Left renal cortex interstitium (tissue), 4 donors: ENCODE measurements at places on chromosomes 6 and 20. TPM values are rescaled to one million over a fixed set of nuclear protein-coding genes. Genes with fewer than 3 reads are reported as not detected.

DNA sequence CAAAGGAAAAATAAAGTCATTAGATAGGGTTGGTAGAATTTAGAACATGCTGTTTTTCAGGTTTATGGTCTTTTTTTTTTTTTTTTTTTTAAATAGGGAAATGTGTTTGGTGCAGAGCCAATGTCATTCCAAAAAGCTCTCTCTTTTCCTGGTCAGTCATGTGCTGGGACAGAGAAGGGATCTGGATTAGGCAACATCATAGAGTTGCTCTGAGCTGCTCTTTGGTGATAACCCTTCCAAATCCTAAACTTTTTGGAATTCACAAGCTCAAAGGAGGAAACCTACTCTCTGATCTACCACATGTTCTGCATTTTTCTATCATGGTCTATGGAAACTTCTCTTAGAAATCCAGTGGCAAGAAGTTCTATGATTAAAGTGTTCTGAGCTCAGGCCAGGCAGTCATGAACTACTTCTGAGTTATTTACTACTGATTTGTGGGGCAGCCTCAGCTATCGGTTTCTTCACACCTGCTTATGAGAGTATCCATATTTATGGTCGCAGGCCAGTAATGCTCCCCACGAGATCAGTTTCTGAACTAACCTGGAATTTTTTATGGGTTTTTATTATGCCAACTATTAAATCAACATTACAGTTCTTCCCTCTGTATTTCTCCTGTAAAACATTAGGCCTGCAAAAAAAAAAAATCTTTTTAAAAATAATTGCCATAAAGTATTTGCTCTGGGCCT is 4.8 kb downstream of the EDN1 start:
- DNase-seq, result no peak

CLVS2 gene
- polyA plus RNA-seq, result 0.28 TPM

DNA sequence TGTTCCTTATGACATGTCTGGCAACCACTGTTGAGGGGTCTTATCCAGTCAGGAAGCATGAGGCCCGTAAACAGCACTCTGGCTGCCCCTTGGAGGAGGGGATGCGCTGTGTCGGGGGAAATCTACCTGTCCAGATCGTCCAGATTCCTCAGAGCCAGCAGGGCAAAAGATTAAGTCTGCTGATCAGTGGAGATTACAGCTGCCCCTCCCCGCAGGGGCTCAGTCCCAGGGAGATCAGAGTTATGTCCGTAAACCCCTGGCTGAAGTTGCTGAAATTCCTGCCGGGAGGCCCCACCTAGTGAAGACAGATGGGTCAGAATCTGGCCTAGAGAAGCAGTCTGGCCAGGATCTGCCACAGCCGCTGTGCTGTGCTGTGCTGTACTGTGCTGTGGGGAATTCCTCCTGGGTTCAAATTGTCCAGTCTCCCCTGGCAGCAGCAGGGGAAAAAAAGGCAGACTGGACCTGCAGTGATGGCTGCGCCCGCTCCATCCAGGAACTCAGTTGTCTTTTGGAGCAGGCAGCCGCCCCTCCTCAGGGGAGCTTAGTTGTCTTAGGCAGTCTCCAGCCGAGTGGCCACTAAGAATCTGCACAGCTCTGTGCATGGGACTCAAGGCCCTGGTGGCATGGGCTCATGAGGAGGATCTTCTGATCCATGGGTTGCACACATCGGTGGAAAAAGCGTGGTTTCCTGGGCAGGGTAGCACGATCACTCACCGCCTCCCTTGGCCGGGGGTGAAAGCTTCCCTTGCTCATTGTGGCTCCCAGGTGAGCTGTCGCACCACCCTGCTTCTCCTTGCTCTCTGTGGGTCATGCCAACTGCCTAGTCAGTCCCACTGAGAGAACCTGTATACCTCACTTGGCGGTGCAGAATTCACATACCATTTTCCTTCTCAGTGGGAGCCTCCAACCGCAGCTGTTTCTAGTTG is 1368.8 kb upstream of the ADGRB3 start:
- no peak for DNase-seq

CCN6 gene
- polyA plus RNA-seq, result 3.1 TPM

- DNase-seq, result no peak
These were observed 221.7 kb downstream of the UNC5CL start for GRCh38 chr6:40817369-40817768.

CST2 gene
- polyA plus RNA-seq, result not detected

GRCh38 chr6:135651964-135652755 is 154.6 kb upstream of the AHI1 start:
- DNase-seq, result no peak

DNA sequence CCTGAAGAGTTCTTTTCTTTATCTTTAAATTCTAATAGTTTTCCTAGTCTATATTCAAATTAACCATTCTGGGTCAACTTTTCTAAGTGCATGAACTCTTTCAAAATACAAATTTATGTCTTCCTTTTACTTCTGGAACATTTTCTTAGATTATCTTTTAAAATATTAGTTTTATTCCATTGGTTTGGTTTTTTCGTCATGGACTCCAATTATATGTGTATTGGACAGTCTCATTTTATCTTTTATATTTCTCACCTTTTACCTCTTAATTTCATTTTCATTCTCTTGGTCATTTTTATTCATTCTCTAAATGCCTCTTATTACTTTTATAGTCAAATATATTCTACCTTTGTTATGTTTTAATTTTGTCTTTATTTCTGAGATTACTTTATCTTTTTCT is 356.7 kb upstream of the MMS22L start:
- DNase-seq, result no peak

NKX2-4 gene
- polyA plus RNA-seq, result not detected

DNA sequence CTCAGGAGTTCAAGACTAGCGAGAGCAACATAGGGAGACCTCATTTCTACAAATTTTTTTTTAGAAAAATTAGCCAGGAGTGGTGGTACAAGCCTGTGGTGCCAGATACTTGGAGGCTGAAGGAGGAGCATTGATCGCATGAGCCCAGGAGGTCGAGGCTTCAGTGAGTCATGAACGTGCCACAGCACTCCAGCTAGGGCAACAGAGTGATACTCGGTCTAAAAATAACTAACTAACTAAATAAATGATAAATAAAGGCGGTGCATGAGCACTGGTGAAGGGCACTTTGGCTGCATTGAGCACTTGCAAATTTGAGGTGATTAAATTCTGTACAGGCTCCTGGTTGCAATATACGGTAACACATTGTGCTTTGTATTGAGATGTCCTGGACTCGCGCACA is 13.5 kb downstream of the HLA-A start:
- DNase-seq, result no peak

DNA sequence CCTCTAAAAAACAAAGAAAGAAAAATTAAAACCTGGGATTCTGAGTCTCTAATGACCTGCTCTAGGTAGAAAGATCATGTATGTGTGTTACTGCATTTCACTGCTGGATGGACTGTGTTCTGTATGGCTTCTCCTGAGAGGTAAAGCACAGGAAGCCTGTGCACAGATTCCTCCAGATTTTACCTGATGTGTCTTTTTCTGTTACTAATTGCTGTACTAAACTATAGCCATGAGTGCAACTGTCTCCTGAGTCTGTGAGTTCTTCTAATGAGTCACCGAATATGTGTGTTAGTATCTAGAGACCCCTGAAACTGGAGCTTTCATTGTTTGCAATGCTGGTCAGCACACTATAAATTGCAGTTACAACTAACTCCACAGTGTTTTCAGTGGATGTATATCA is 270.8 kb downstream of the CDKAL1 start:
- no peak for DNase-seq

GRCh38 chr20:36132802-36133211 is 21.7 kb upstream of the EPB41L1 start:
- no peak for DNase-seq

GRCh38 chr6:5749651-5750215 is 257.0 kb downstream of the NRN1 start:
- no peak for DNase-seq

DNA sequence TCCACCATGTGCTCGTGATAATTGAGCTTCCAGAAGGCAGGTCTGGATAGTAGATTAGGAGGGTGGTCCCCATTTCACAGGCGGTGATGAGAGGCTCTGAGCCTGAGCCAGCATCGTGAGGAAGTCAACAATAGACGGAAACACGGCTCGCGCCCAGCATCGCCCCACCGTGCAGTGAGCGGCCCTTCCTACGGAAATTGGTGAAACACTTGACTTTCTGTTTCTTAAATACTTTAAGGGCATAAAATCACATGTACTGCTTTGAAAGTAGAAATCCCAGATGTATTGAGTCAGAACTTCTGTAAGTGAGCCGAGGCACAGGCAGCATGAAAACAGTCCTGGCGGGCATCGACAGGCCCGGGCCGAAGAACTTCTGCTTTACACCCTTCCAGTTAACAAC is 4.3 kb upstream of the KIF25 start:
- DNase-seq, result no peak
